ENCODE measurements at places on chromosomes 1 and 21.

DNA sequence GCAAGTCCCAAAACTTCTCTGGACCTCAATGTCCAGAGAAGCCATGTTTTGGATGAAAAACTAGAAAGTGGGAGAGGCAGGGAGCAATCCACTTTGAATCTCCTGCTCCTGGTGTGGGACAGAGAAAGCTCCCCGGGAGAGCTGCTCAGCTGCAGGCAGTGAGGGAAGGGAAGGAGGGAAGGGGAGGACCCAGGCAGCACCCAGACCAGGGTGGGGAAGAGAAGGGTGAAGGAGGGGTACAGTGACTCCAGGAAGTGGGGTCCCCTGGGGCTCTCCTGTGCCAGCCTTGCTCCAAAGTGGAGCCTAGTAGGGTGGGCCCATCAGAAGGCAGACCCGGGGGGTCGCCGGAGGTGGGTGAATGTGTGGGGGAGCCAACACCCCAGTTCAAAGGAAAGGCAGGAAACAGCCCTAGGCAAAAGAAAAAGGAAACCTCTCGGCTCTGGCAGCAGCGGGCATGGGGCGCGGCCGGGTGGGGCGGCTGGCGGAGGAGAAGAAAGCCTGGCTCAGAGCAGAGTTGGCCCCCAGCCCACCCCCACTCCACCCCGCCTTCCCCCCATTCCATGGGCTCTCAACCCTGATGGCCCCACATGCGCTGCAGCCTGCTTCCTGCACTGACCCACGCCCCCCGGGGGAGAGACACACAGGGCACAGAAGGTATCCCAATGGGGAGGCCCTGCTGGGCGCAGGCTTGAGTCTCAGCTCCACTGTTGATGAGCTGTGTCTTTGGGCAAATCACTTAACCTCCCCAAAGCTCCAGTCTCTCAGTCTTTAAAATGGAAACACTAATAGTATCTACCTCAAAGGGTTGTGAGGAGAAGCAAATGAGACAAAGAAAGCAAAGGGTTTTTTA lies 5.7 kb downstream of the LGR6 start:
- no peak for DNase-seq

DNA sequence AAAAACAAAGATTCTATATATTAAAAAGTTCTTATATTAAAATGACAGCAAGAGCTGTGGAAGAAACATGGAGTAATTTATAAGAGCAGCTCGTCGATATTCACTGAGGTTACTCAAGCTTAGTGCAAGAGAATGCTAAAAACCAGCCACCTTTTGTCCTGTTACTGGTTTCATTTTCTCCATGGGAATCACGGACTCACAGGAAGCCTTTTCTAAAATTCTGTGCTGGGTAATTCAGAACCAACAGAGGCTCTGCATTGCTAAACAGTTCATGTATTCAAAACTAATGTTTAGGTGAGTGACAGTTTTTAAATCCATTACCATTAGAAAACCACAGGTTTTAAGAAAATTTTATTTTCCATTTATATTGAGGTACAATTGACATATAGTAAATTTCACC lies 147.8 kb upstream of the MAP1LC3C start:
- no peak for DNase-seq

DNA sequence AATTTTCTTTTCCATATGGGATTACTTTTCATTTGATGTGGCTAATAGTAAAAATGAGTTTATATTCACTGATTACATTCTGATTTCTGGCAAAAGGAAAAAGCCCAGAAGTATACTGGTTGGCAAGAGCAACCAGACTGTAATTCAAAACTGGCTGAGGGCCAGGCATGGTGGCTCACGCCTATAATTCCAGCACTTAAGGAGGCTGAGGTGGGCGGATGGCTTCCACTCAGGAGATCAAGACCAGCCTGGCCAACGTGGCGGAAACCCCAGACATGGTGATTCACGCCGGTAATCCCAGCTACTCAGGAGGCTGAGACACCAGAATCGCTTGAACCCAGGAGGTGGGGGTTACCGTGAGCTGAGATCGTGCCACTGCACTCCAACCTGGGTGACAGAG lies 14.5 kb downstream of the SYT11 start:
- no peak for DNase-seq

DNA sequence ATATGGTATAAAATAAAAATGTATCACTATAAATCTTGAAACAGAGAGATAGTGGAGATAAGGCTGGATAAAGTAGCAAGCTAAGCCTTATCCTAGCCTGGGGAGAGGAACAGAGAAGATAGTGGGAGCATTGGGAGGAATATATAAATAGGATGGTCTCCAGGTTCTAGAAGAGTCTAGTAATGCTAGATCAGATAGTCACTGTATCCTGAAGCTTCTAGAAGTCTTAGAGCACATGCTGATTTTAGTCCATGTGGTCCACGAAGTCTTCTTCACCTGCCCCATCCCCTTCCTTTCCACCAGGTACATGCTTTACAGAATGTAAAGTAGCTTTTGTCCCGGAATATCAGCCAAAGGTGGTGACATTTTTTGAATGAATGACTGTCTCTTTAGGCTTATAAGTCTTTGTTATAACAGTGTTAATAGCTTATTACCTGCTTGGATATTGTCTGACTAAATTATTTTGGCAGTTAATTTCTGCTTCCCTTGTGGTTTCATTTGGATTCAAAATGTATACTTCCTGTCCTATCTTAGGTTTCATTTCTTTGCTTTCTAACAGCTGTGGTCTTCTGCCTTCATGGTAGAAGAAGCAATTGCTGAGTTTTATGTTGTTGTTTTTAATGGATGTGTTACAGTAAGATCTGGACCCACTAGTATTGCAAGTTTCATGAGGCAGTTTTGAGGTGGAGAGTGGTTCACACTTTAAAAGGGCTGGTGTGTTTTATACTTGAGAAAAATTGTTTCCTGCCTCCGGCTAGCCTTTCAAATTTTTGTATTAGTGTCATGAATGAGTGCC lies 5.9 kb downstream of the SMG7 start:
- DNase-seq: no peak

- no peak for DNase-seq
Measured at GRCh38 chr1:41448821-41449220, 35.7 kb downstream of the EDN2 start.

- no peak for DNase-seq
Measured at GRCh38 chr1:32644426-32644825, 5.9 kb downstream of the ZBTB8OS start.

DNA sequence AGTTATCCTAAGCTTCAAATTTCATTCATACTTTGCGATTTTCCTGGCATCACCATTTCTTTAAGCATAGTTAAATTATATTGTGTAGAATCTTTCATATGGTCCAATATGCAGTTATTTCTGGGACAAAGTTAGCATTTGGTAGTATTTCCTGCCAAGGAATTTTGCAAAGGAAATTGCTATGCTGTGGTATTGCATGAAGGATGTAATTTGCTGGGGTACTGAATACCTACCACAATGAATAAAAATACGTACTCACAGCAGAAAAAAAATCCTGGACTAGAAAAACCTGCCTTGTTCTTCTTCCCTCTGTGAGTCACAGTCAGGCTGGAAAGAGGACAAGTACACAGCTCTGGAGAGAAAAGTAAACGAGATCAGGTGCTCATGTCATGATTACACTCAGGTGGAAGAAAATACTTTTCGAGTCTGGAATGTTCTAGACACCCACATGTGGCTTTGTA lies 241.2 kb downstream of the PTBP2 start:
- no peak for DNase-seq

- no peak for DNase-seq
Measured at GRCh38 chr1:88529581-88529980, 154.5 kb upstream of the PKN2 start.
